ENCODE measurements at places on chromosomes 7 and 10.

- DNase-seq = peak; percentile 68
Measured at GRCh38 chr7:39617005-39617404, 6.4 kb upstream of the RALA start.

GRCh38 chr7:28036696-28037095, 143.9 kb downstream of the JAZF1 start:
- peak; percentile 40 for DNase-seq

GRCh38 chr7:50661345-50662040, 96.3 kb upstream of the DDC start:
- no peak for DNase-seq

DNA sequence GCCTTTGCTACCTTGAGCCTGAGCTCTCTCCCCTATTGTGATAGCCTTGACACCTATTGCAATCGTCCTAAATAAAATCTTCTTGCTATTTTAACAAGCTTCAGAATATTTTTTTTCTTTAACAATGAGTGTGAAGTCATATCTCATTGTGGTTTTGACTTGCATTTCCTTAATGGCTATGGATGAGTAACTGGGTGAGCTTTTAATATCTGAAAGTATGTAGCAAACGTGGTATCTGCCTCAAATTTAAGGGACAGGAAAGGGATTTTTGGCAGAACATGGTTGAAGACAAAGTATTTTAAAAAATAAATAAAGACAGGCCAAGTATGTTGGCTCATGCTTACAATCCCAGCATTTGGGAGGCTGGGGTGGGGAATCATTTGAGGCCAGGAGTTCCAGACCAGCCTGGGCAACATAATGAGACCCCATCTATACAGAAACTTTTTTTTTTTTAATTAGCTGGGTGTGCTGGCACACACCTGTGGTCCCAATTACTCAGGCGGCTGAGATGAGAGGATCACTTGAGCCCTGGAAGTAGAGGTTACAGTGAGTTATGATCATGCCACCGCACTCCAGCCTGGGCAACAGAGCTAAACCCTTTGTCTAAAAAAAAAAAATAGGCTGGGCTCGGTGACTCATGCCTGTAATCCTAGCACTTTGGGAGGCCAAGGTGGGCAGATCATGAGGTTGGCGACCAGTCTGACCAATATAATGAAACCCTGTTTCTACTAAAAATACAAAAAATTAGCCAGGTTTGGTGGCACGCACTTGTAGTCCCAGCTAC, 319.3 kb upstream of the NRP1 start:
- DNase-seq = peak; percentile 90

DNA sequence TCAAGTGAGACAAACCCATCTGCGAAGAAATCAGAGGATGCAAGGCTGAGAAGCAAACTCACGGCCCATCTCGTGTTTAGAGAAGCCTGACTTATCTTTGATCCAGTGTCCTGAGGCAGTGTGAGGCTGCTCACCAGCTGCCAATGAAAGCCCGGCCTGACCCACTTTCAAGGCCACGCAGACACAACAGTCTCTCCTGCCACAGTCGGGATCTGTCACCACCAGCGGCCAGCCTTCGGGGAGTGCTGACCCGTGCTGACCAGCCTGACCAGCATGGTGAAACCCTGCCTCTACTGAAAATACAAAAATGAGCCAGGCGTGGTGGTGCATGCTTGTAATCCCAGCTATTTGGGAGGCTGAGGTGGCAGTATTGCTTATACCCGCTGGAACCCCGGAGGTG, 7.4 kb upstream of the DNAJB6 start:
- DNase-seq = no peak

DNA sequence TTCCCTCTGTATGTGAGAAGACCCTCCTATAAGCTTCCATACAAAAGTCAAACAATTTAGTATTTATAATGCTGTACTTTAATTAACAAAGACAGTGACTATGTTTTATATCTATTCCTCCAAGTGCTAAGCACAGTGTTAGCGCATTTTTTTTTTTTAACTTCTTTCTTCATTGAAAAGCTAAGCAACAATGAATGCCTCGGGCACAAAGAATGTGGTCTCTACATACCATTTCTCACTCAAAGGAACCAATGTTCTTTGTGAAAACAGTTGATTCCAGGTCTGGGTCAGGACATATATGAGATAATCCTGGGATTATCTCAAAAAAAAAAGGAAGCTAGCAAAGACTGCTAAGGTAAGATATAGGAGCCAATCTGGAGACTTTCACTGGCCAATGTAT, 26.2 kb upstream of the REEP3 start:
- DNase-seq = peak; percentile 63

DNA sequence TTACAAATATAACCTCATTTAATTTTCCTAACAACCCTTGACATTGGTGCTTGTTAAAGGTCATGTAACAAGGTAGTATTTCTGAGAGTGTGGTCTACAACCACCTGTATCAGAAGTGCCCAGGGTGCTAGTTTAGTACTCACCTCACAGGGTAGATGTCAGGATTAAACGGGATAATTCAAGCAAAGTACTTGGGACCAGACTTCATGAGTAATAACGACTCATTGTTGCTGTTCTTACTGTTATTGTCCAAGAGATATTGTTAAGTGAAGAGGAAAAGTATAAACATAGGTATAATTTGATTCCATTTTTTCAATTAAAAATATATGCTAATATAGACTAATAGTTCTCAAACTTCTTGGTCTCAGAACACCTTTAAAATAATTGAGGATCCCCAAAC, 179.3 kb downstream of the WNT2 start:
- no peak for DNase-seq
